ENCODE measurements at places on chromosomes 16 and 17. TPM values are rescaled to one million over a fixed set of nuclear protein-coding genes. Genes with fewer than 3 reads are reported as not detected.

ZC3H18 gene
- 37.1 TPM for polyA plus RNA-seq

LRRC37A2 gene
- 5.6 TPM for polyA plus RNA-seq

CMTM2 gene
- not detected for polyA plus RNA-seq

MPO gene
- not detected for polyA plus RNA-seq

PTX4 gene
- polyA plus RNA-seq, result not detected

GPR142 gene
- polyA plus RNA-seq, result not detected

HP gene
- not detected for polyA plus RNA-seq

SNAI3 gene
- polyA plus RNA-seq, result 2.1 TPM

FADS6 gene
- not detected for polyA plus RNA-seq

FN3K gene
- 7.9 TPM for polyA plus RNA-seq

SP6 gene
- polyA plus RNA-seq, result 4.6 TPM

FOXL1 gene
- not detected for polyA plus RNA-seq

Data from K562 (cell line).